Breast epithelium (tissue), 4 donors: ENCODE measurements at places on chromosomes 1 and 21.

DNA sequence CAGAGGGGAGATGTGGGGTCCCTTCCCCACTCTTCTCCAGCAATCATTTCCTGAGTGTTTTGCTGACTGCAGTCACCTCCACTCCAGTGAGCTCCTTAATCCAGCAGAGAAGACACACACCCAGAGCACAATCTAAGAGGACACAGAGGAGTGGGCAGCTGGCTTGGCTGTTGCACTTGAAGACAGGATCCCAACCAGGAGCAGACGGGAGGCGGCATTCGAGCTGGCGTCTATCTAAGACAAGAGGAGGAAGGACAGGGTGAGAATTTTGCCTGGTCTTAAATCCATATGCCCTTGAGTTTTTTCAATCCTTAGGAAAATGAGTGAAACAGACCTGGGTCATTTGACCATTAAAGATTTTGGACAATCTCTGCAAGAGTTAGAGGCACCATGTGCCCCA is 56.1 kb upstream of the SIM2 start:
- DNase-seq: no peak

GRCh38 chr21:41578716-41579115 is 70.8 kb upstream of the TMPRSS2 start:
- DNase-seq: no peak

- DNase-seq: no peak
Observed at GRCh38 chr1:24874056-24874455, 56.0 kb downstream of the RUNX3 start.

GRCh38 chr1:27538793-27539192 is 48.8 kb upstream of the WASF2 start:
- no peak for DNase-seq

GRCh38 chr1:230682274-230682673 is 31.6 kb downstream of the AGT start:
- DNase-seq: no peak

DNA sequence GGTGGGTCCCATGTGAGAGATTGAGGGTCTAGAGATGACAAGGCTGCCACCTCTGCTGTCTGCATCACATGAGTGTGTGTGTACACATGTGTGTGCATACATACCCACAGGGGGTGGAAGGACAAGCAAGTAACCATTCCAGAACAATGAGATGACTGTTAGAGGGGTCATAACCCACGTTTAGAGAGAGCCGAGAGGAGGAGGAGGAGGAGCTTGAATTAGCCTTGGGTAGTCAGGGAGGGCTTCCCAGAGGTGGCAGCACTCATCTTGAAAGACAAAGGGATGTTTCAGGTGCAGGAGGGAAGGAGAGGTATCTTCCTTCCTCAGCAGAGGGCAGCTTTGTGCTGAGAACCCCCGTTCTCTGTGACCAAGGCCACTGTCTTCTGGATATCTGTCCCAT is 21.3 kb downstream of the TNFRSF1B start:
- DNase-seq: no peak

DNA sequence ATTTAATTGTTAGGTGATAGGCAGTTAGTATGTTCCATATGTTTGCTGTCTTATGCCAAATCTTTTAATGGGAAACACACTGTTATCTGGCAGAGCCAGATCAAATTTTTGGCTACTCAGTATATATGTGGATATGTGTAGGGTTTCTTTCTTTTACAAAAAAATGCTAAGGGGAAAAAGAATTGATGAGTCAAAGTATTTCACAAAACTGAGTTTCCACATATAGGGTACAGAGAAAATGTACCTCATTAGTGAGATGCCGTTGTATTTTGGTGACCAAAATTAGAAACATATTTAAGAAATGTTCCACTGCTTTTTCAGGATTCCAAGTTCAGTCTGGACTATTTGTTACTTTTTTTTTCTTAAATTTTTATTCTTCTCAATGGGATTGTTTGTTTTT is 201.2 kb upstream of the PTGFR start:
- no peak for DNase-seq
